ENCODE measurements at places on chromosomes 6 and 20.
A peak's percentile ranks its signal among the peaks of the same experiment; 100 is the strongest.

- no peak for DNase-seq
Measured at GRCh38 chr6:110527516-110527915, 51.1 kb upstream of the SLC22A16 start.

DNA sequence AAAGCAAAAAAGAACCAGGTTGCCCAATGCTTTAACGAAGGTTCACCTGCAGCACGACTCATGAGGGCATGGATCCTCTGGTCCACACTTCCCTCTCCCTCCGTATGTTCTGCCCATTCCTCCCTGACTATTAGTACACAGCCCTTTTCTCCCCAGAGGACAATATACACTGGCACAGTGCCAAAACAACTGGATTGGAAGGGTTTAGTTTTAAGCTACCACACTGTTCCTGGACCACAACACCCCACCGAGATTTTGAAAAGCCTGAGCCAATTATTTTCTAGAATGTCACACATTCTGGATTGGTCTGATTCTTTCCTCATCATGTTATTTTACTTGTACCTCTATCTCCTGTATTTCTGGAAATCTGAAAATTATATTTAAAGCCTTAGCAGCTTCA is 2.9 kb upstream of the AKAP7 start:
- no peak for DNase-seq

- DNase-seq, result no peak
Measured at GRCh38 chr20:54201268-54201846, 6.5 kb upstream of the PFDN4 start.

- DNase-seq, result no peak
Measured at GRCh38 chr6:153340568-153340967, 209.5 kb upstream of the RGS17 start.

- no peak for DNase-seq
Measured at GRCh38 chr20:45329497-45330319, 18.5 kb downstream of the SDC4 start.

DNA sequence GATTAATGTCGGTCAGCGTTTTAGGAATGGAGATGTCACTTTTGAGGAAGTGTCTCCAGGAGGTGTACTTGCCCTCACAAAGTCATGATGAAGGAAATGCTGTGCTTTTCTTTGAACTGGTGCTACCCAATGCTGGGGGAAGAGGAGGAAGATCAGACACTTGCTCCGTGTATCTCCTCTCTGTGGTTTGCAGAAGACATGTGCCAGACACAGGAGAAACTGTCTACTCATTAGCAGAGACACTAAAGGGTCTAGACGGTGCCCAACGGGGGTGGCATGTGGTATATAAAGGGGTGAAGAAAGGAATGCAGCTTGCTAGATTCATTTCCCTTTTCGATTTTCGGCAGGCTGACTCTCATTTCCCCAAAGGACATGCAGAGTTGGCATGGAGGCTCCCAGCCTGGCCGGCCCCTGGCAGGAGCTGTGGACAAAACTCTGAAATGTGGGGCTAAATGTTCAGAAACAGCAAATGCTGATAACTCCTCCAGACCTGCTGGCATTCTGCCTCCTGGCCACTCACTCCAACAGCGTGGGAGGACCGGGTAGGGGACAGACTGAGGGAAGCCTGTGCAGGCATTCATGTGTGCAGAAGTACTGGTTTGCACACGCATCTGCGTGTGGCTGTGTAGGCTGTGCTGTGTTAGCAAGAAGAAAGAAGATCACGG is 59.6 kb upstream of the QKI start:
- DNase-seq, result peak; percentile 59

DNA sequence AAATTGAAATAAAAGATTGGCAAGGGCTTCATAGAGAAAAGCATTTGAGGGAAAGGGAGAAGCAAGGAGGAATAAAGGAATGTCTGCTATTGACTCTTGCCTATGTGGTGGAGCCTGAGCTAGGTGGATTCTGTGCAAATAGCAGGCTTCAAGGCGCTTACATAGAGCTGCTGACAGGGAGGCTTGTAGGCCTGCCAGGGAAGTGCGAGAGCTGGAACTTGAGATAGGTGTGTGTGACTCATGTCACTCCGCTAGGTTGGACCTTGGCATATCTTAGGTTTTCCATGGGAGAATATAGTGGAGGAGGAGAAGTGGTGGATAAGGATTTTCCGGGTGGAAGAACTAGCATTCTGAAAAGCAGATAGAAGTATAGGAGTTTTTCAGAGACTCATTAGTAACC is 14.0 kb downstream of the SNRNP48 start:
- DNase-seq, result no peak

DNA sequence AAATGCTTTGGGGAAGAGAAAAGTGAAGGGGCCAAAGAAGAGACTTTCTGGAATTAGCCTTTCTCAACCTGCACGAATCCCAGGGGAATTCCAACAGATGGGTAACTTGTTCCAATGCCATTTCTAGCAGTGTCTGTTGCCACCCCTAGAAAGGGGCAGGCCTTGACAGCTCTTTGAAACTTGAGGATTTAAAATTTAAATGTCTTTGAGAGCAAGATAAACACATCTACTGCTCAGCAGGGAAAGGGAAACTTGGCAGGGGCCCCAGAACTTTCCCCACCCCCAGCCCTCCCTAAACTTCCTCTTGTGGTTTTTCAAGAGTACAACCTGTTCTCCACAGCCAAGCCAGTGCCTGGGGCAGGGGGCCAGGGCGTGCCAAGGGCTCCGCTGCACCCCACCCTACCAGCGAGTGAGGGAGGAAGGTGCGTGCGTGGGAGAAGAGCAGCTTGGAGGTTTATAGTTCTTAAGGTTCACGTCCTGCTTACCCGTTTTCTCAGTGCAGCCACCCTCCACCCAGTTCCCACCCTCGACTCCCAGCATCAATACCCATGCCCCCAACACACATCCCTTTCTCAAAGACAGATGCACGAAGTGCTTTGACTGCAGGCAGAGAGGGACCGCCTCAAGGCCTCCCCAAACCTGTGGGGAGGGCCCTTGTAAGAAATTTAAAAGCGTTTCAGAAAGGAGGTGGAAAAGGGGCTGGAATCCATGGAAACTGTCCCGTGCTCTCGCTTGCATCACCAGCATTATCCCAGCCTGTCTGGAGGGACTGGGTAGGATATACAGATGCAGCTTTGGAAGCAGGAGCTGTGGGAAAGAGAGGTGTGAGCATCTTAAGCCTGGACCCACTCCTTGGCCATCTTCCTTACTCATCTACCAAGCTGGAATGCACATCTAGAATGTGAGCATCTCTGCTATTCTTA is 4.5 kb upstream of the TAF8 start:
- peak; percentile 30 for DNase-seq

DNA sequence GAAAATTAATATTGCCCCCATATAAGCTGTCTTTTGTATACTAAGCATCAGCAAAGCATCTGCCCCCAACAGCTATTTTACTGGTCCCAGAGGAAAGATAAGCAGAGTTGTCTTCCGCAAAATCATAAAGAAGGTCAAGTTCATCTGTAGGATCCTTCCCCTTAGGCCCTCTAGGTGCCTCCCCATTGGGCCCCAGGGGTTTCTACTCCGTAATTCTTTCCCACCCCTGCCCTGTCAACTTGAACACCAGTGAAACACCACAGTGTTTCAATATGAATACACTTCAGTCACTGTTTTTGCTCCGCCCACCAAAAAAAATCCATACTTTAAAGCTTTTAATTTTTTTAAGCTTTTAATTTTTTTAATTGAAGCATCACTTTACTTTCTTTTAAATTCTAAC is 159.2 kb downstream of the ATXN1 start:
- DNase-seq, result no peak

- no peak for DNase-seq
Measured at GRCh38 chr6:143766185-143766553, 77.0 kb upstream of the LTV1 start.
